ENCODE measurements at places on chromosomes 11 and 22.

DNA sequence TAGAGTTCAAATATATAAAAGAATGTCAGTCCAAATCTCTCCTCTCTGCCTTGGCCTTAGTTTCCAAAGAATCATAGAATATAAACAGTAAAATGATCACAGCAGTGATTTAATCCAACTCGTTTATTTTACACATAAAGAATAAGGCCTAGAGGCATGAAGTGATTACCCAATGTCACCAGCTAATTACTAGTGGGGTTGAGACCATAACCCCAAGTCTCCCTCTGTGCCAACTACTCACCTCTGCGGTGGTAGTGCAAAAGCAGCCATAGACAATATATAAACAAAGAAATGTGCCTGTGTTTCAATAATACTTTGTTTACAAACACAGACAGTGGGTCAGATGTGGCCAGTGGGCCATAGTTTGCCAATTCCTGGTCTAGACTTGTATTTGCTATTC, 96.6 kb upstream of the FAT3 start:
- no peak for DNase-seq

DNA sequence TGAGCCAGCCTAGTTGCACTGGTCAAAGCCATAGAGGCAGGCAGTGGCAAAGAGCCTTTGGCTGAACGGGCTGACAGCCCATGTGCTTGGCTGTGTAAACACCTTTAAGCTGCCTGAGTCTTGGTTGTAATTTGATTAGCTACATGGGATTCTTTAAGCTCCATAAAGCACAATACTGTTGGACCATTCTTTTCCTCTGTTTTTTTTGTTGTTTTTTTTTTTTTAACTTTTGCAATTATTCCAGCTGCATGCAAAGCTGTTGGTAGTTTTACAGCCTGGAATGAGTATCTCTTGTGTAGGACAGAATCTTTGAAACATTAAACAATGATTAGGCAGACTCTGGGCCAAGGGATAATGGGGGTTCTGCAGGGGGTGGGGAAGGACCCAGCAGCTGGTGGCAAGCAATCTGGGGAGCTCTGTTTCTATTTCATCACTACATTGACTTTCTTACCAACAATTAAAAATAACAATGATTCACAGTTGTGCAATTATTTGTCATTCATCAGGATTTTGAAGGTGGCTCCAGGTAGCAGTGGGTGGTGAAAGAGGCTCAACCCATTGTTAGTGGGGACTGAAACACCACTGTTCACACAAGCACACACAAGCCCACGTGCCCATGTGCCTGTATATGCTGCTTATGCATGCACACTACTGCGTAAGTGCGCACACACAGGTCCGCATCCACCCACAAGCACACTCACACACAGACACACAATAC, 69.5 kb upstream of the CSNK2A3 start:
- peak; percentile 81 for DNase-seq

- DNase-seq = no peak
These were observed 44.5 kb downstream of the ME3 start for GRCh38 chr11:86627776-86628455.

GRCh38 chr11:84958295-84958694, 668.8 kb downstream of the DLG2 start:
- DNase-seq = no peak

GRCh38 chr11:59181746-59182456, 10.0 kb downstream of the DTX4 start:
- DNase-seq = no peak

DNA sequence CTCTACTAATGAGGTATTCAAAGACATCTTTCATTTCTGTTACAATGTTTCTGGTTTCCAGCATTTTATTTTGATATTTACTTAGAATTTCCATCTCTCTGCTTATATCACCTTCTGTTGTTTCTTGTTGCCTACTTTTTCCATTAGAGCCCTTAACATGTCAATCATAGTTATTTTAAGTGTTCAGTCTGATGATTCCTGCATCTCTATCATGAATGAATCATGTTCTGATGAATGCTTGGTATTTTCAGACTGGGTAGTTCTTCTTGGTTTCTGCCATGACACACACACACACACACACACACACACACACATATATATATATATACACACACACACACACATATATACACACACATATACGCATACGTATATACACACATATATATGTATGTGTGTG, 486.4 kb upstream of the ISX start:
- DNase-seq = no peak

GRCh38 chr11:125165843-125166763, 1.6 kb downstream of the PKNOX2 start:
- no peak for DNase-seq

DNA sequence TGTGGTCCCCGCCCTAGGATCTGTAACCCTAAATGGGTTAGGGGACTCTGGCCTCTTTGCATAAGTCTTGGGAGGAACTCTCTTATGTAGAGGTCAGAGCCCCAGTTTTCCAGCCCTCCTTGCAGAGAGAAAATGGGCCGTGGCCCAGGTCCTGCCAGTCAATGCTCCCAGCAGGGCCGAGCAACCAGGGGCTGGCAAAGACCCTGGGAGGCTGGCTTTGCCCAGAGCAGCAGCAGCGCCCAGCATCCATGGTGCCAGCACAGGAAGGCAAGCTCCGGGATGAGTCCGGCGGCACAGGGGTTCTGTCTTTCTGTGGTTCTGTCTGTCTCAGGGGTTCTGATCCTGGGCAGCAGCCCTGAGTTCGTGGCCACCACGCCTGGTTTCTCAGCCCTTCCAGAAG, 684.8 kb downstream of the BRD1 start:
- DNase-seq = no peak

DNA sequence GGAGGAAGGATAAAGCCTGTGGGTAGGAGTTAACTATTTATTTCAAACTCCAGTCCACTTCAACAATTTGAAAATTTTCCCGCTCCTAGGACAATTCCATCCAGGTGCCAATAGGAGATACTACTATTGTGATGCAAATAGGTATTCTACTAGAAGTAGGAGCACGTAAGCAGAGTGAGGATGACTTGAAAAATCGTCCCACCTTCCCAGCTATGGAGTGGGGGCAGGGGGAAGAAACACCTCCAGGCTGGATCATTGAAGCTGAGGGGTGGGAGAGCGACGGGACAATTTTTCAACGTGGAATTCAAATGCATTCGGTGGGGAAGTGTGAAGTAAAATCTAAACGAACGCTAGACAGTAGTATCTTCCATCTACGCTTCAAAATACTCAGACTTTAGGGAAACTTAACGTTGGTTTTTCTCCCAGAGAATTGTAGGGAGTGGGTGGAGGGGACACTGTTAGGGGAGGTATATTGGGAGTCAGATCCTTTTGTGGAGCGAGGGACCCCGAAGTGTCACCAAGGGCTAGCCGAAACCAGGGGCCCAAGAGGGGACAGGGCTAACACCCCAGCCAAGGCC, 523 bp upstream of the ARHGAP42 start:
- no peak for DNase-seq

GRCh38 chr11:122213171-122213570, 97.2 kb upstream of the BLID start:
- no peak for DNase-seq

GRCh38 chr11:96272529-96273222, 70.3 kb downstream of the MAML2 start:
- no peak for DNase-seq

DNA sequence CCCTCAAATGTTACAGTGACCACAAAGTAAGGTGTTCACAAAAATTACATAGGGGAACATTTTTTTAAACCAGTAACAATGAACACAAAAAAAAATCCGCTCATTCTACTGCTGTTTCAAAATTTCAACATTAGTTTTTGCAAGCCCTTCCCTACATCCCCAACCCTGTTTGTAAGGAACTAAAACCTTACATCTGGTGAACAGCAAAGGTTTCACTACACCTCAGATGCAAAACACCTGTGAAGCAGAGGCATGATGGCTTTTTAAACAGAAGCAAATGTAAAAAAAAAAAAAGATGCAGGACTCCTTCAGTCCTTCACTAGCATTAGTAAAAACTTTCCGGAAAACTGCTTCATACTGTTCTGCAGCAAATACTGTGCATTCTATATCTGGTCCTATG, 50.0 kb upstream of the API5 start:
- no peak for DNase-seq

GRCh38 chr11:39784873-39785272, 1674.6 kb downstream of the LRRC4C start:
- DNase-seq = no peak

DNA sequence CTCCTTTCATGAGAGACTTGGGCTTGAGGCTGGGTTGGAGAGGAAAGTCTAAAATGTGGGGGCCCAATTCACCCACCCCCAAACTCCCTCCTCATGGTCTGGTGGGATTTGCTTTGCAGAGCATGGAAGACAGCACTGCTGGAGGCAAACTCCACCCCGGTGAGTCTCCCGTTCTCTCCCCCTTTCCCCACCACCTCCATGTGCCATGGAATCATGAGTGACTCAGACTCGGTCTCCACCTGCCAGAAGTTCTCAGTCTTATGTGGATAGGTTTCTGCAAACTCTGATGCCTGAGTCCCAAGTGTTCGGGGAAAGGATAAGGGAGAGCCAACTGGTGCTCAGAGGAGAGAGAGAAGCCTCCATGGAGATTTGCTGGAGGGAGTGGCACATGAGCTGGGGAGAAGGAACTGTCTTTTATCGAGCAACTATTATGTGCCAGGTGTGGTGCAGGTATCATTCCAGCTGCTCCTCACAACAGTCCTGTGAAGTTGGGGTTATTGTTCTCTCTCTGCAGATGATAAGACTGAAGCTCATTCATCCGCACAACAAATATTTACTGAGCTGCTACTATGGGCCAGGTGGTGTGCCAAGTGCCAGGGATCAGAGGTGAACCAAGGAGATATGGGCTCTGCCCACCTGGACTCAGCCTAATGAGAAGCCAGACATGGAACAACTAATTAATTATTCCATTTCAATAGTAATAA, 6.6 kb downstream of the PLEKHB1 start:
- no peak for DNase-seq

DNA sequence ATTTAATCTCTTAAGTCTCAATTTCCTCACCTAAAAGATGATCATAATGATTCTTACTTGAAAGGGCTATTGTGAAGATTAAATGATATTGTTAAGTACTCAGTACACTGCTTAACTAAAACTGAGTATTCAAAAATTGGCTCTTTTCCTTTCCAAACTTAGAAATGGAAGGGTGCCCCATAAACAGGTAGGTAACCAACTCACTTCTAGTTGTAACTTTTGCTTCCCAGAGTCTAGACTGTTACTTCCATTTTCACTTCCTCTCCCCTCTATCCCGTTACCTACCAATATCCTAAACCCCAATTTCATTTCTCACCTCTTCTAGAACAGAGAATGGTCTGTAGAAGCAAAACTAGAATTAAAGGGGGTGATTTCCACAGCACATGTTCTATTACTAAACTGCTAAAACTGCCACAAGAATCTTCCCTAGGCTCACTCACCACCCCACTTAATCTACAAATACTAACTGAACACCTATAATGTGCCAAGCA, 50.0 kb downstream of the RRAS2 start:
- no peak for DNase-seq

GRCh38 chr11:73266646-73267020, 5.5 kb upstream of the P2RY6 start:
- DNase-seq = no peak

GRCh38 chr11:93484716-93485115, 58.5 kb downstream of the SMCO4 start:
- no peak for DNase-seq
